Fibroblast of skin of left quadriceps (primary cell): ENCODE measurements at places on chromosomes 7 and 10.

- no peak for DNase-seq
Observed at GRCh38 chr7:159023206-159023605, 121.5 kb downstream of the VIPR2 start.

DNA sequence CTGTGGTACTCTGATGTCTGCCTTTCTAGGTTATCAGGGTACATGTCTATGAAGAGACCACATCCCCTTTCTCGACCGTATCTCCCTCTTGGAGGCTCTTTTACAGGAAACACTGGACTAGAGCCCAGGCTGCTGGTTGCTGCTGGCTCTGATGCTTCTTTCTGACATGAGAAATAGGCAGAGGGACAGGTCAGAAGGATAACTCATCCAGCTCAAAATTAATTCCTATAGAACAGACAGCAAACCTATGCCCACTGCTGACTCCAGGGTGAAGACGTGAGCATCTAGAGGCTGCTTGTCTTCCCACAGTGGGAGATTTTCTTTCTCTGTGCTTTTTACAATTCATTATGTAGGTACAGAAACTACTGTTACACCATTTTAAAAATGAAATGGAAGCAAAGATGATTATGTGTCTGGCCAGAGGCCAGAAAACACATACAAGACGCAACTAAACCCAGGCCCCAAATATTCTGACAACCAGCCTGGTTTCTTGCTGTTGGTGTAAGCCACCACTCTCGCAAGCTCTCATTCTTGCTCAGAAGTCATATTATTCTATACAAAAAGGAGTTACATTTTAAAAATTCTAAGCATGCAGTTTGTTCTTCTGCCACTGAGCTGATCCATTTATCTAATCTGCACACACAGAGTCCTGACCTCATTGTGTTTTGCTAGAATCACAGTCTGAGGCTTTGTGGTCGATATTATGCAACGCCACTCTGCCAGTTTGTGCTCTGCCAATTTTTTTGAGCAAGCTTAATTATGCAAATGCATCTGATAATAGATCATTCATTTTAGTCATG is 424.3 kb downstream of the KIF20B start:
- DNase-seq, result peak; percentile 55

DNA sequence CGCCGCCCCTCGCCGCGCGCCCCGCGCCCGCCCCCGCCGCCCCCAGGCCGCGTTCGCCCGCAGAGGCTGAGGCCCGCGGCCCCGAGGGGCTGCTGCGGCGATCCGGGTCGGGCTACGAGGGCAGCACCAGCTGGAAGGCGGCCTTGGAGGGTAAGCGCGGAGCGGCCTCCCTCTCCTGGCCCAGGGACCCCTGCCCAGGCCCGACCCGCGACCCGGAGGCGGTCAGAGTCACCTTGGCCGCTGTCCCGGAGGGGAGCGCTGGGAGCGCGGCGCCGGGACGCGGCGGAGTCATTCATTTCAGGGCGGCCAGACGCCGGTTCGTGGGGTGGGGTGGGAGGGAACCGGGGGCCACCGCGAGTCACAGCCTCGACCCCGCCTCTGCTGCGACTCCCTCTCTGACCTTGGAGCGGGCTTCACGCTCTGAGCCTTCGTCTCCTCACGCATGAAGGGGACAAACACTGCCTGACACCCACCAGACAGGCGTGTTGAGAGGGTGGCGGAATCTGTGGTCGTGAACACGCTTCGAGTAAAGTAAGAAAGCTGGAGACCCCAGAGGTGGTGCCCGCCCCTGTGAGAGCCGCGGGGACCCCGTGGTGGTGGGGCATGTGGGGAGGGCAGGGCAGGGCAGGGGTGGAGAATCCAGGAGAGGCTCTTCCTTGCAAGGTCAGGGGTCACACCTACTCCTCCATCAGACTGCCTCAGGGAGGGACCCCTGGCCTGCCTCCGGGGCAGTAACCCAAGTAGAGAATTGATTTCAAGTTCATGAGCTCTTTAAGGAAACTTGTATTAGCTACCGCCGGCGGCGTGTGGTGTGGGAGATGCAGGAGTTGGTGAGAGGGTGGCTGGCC is 707 bp downstream of the CLEC2L start:
- no peak for DNase-seq

DNA sequence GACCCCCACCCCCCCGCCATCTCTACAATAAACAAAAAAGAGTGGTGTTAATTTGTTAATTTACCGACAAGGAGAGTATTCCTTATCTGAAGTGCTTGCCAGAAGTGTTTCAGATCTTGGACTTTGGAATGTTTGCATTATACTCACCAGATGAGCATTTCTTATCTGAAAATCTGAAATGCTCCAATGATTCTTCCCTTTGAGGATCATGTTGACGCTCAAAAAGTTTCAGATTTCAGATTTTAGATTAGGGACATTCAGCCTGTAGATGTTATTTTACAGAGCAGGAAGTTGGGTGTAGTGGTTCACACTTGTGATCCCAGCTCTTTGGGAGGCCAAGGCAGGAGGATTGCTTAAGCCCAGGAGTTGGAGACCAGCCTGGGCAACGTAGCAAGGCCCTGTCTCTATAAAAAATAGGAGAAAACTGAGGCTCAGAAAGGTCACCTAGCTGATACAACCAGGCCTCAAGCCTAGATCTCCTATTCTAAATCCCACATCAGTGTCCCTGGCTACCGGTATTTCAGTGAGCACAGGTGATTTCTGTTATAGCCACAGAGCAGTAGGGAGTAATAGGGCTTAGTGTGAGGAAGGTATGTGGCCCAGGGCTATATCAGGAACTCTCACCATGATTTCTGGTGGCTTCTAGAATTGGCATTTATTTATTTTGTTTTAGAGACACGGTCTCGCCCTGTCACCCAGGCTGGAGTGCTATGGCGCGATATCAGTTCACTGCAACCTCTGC is 35.4 kb downstream of the TMEM120A start:
- no peak for DNase-seq

DNA sequence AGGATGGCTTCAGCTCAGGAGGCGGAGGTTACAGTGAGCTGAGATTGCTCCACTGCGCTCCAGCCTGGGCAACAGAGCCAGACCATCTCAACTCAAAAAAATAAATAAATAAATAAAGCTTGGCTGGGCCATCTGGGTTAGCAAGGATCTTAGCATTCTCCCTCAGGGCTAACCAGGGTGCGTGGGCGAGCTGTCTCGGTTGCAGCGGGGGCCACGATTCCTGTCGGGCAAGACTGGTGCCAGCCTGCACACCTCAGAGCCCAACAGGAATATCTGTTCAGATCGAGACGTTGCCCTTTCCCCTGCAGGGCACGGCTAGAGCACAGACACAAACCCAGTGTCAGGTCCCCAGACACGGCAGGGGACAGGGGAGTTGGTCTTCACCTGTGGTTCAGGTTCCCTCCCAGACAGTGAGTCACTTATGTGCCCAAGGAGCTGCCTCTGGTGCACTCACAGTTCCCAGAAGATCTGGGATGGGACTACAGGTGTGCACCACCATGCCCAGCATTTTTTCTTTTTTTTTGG is 75.5 kb upstream of the GTF2I start:
- DNase-seq, result no peak

GRCh38 chr10:89845541-89846280 is 144.3 kb downstream of the KIF20B start:
- no peak for DNase-seq

GRCh38 chr10:18409599-18410397 is 241.6 kb downstream of the NSUN6 start:
- DNase-seq, result no peak

DNA sequence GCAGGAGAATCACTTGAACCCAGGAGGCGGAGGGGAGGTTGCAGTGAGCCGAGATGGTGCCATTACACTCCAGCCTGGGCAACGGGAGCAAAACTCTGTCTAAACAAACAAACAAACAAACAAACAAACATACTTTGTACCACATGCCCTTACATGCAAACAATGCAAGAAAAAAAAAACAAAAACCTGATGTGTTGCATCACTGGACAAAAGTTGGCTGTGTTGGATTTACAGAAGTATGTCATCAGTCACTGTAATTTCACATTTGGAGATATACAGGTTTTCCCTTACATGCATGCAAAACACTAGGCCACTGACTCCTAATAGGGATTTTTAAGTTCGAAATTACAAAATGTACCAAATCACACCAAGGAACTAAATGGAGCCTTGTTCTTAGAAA is 138.5 kb downstream of the SRPK2 start:
- no peak for DNase-seq

GRCh38 chr7:147023440-147023839 is 906.8 kb downstream of the CNTNAP2 start:
- DNase-seq, result no peak

DNA sequence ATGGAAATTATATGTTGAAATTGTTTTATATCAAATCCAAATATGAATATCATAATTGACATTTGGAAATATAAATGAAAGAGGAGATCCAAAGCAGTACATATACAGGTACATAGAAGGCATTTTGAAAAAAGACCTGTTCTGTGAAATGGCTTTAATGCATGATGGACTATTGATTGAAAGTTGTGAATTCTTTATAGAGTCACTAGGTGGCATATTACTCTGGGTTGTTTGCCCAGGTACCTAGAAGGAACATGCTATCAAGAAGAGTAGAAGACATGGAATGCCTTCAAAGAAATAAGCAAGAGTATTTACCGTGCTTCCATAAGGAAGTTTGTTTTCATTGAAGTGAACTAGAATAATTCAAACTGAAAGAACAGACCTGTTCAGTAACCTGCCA is 160.0 kb upstream of the ANK3 start:
- DNase-seq, result no peak

DNA sequence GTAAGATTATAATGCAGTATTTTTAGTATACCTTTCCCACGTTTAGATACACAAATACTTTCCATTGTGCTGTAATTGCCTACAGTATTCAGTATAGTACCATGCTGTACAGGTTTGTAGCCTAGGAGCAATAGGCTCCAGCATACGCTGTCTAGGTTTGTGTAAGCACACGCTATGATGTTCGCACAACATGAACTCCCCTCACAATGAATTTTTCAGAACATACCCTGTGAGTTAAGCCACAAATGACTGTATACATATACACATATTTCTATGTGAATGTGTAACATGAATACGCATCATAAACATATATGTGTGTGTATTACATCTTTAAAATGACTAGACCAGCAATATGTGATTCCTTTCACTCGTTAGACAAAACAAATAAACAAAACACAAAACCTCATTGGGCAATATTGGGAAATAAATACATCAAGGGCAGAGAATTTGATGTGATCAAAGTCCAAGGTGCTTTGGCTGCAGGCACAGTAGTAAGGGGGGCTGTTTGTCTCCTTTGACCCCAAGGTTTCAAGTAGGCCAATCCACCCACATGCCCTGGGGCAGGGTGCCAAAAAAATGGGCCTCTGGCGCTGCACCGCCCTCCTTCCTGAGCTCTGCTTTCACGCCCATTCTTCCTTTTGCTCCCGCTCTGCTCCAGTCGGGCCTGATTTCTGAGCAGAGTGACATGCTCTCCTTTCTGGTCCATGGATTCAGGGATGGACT is 33.9 kb downstream of the CHN2 start:
- DNase-seq, result no peak

- DNase-seq, result no peak
Observed at GRCh38 chr10:29266641-29267040, 22.2 kb upstream of the LYZL1 start.

GRCh38 chr7:78479348-78479747 is 680.8 kb downstream of the PHTF2 start:
- DNase-seq, result no peak
